ENCODE measurements at places on chromosomes 16 and 17.

GRCh38 chr16:89842471-89843408, 14.5 kb downstream of the SPIRE2 start:
- DNase-seq, result peak; percentile 91

DNA sequence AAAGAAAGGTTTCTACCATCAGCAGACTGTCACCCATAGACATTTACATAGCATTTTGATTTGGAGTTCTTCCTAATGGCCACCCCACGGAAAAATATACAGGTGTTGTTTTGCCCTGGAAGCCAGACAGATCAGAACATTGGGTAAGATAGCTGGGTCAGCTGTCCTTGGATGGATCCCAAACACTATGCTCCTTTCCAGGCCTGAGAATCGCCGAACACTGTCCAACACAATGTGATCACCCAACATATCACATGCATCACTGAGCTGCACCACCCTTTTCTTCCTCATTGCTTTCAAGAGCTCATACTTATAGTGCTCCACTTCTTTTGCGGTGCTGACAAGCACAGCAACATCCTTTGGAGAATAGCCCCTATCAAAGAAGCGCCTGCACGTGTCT, 21.1 kb downstream of the SLFN11 start:
- DNase-seq, result no peak

DNA sequence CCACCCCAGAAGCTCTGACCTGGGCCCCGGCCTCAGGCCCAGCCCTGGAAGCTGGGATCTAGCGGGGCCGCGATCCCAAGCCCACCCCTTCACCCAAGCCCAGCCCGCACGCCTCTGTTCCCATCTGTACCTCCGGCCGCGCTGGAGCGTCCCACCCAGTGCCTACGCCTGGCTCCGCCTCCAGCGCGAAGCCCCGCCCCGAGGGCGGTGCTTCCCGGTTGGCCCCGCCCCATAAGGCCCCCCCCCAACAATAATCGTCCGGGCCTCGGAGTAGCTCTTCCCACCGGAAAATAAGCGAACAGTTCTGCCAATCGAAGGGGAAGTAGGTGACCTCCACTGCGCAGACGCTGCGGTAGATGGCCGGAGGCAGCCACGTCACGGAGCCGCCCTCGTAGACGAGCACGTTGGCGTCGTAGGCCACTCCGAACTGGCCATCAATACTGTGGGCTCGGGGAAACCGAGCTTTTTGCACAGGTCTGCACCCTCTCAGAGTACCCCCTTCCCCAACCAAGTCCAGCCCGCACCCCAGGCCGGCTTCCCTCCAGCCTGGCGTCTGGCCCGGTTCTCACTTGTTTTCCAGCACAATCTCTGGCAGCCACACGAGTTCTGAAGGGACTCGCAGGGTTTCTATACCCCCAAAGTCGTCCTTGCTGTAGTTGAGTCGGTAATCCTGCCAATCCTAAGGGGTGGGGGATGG, 1.1 kb downstream of the CHRNE start:
- DNase-seq, result no peak

- peak; percentile 10 for DNase-seq
Measured at GRCh38 chr16:27642756-27643155, 92.8 kb downstream of the KATNIP start.

- DNase-seq, result no peak
Measured at GRCh38 chr16:80984124-80984892, 22.4 kb downstream of the CMC2 start.
